Suppressor macrophage treated with lipopolysaccharide for 1 hour (primary cell): ENCODE measurements at places on chromosomes 6 and 20.

- DNase-seq, result no peak
Observed at GRCh38 chr20:31664696-31665354, 27.1 kb downstream of the COX4I2 start.

GRCh38 chr6:124927806-124928205 is 34.4 kb upstream of the RNF217 start:
- no peak for DNase-seq

GRCh38 chr6:47934023-47934422 is 152.2 kb downstream of the OPN5 start:
- DNase-seq, result no peak

- DNase-seq, result no peak
Observed at GRCh38 chr20:50193836-50194421, 3.3 kb downstream of the CEBPB start.

DNA sequence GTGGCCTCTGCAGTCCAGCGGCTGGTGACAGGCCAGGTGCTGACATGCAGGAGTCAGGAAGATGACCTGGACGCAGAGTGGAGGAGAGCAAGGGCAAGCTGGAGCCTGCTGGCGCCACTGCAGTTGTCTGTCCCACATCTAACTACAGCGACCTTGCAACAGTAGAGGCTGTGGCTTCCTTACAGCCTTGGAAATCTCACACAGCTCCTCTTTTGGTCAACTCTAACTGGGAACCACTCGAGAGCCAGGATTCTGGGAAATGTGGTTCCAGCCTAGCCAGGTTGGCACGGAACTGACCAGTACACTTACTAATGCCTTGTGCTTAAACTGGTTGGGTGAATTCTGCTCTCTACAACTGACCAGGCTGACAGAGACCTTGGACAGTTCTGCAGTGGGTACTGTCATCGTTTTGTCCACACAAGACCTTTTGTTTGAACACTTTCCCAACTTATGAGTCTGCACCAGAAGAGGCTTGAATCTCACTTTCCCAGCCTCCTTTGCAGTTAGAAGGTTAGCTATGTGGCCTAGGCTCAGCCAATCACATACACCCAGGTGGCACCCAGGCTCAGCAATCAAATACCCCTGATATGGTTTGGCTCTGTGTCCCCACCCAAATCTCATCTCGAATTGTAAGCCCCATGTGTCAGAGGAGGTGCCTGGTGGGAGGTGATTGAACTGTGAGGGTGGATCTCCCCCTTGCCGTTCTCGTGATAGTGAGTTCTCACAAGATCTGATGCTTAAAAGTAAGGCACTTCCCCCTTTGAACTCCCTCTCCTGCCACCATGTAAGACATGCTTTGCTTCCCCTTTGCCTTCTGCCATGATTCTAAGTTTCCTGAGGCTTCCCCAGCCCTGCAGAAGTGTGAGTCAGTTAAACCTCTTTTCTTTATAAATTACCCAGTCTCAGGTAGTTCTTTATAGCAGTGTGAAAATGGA is 153.5 kb downstream of the ZMYND8 start:
- no peak for DNase-seq

GRCh38 chr6:144264270-144265060 is 20.7 kb upstream of the UTRN start:
- no peak for DNase-seq

- DNase-seq, result no peak
Observed at GRCh38 chr6:34094474-34095135, 51.3 kb downstream of the GRM4 start.

DNA sequence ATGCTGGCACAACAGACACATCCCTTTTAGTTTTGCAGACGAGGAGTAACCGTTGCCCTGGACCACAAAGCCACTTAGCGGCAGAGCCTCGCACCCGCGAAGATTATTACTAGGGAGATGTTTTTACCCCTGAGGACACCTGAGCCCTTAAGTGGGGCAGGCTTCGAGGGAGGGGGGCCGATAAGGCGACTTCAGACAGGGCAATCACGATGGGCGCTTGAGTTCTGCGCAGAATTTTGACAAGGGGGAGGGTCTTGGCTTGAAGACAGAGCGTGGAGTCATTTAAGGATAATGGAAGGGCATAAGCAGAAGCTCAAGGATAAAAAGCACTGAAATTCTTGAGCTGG is 650 bp upstream of the TTK start:
- no peak for DNase-seq

DNA sequence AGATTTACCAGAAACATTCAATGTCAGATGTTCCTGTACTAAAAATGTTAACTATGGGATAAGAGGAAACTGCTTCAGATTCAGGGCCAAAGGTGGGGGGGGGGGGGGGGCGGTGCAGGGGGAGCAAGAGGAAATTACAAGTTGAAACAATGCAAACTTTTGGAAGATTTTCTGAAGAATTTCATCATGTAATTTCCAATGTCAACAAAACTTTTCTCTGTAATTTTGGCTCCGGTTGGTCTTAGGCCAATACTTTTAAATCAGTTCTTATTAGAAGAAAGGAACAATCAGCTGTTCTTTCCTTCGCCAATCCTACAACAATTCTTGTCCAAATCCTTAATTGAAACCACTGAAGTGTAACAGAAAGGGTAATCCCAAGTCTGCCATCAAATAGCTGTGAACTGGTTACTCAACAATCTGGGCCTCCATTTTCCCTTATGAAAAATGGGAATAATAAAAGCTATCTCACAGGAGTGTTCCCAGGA is 13.1 kb downstream of the UQCC1 start:
- DNase-seq, result no peak

DNA sequence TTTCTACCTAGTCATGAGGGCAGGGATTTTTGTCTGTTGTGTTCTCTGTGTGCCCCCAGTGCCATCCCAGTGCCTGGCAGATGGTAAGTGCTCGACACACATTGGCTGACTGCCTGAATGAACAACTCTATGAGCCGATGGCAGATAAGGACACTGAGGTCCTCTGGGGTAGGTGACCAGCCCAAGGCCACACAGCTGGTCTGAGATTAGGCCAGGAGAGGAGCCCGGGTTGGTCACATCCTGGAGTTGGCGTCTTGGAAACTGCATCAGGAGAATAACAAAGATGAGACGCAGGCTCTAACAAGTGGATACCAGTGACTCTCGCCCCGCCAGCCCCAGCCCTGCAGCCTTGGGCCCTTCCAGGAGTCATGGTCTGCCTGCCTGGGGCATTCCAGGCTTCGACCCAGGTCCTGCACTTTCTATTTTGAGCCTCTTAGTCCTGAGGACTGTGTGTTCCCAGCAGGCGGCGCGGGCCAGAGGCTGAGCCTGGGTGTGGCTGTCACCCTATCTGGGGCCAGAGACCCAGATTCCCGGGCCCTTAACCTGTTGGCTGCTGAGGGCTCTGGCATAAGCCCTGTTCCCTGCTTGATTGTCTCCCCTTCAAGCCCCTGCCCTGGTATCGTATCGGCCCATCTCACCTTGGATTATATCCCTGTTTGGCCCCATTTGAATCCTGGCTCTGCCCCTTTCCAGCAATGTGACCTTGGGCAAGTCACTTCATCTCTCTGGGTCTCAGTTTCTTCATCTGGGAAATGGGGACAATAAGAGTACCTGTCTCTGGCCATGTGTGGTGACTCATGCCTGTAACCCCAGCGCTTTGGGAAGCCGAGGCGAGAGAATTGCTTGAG is 88.3 kb downstream of the CEBPB start:
- DNase-seq, result peak; percentile 43

GRCh38 chr6:1903780-1904465 is 294.2 kb downstream of the FOXC1 start:
- no peak for DNase-seq

DNA sequence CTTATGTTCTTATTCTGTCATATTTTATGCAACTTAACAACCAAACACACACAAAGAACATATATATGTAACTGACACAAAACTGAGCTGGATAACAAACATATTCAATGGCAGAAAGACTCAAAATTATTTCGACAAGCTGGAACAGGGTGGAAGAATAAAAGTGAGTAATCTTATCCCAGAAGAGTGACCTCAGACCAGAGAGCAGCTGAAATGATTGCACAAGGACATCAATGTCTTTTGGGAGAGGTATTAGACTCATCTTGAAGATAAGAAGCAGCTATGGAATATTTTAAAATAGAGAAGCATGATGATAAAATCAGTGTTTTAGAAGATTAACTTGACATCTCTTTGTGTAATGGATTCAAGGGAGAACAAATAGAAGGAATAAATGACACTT is 191.6 kb upstream of the PRDM1 start:
- DNase-seq, result no peak

DNA sequence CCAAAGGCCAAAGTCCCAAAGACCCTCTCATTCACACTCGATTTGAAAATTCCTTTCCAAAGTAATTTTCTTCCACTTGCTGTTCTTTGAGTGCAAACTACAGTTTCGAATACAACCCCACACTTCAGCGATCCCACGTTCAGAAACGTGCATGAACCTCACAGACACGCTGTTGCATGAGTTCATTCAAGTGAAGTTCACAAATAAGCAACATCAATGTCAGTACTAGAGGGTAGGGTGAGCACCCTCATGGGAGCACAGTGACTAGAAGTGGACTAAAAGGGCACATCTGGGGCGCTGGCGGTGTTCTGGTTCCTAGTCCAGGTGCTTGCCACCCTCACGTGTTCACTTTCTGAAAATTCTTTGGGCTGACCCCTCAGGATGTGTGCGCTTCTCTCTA is 59.0 kb downstream of the FAM50B start:
- no peak for DNase-seq
